Smooth muscle cell of the umbilical artery (primary cell): ENCODE measurements at places on chromosomes 1 and 21. TPM values are rescaled to one million over a fixed set of nuclear protein-coding genes. Genes with fewer than 3 reads are reported as not detected.

RIPPLY3 gene
- not detected in 2 replicates for total RNA-seq

ZNF648 gene
- total RNA-seq, result not detected in 2 replicates

THEM5 gene
- not detected in 2 replicates for total RNA-seq

ERG gene
- total RNA-seq, result 0.59 and 0.92 TPM in 2 replicates

AGBL4 gene
- not detected in 2 replicates for total RNA-seq

LCE1F gene
- total RNA-seq, result not detected in 2 replicates

PRELP gene
- 0.30 and 0.32 TPM in 2 replicates for total RNA-seq
